Keratinocyte (primary cell): ENCODE measurements at places on chromosomes 11 and 22.

GRCh38 chr22:35587447-35587870 lies 29.7 kb downstream of the MB start:
- no peak for DNase-seq

- DNase-seq = no peak
These were observed 7.7 kb upstream of the DGAT2 start for GRCh38 chr11:75760710-75761493.

- no peak for DNase-seq
These were observed 15.6 kb upstream of the ARHGAP8 start for GRCh38 chr22:44736581-44737405.

DNA sequence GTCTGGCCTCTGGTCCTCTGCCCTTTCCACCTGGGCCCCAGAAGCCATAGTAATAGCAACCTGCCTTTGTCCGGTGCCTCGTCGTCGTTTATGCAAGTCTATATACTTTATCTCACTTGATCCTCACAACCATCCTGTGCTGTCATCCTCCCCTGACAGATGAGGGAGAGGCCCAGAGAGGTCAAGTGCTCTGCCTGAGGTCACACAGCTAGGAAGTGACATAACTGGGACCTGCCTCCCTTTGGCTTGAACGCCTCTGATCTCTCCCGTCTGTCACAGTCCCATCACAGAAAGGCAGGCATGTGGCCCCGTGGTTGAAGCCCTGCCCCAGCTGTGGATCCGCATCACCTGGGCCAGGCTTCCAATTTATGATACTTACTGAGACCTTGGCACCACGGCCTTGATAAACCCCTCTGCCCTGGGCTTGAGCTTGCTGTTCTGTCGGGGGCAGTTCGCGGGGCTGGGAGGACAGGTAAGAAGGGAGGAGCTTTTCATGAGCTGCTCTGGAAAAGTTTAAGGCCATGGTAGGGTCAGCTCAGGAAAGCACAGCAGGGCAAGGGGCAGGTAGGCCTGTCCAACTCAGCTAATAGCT lies 247.0 kb downstream of the ST3GAL4 start:
- DNase-seq = no peak

DNA sequence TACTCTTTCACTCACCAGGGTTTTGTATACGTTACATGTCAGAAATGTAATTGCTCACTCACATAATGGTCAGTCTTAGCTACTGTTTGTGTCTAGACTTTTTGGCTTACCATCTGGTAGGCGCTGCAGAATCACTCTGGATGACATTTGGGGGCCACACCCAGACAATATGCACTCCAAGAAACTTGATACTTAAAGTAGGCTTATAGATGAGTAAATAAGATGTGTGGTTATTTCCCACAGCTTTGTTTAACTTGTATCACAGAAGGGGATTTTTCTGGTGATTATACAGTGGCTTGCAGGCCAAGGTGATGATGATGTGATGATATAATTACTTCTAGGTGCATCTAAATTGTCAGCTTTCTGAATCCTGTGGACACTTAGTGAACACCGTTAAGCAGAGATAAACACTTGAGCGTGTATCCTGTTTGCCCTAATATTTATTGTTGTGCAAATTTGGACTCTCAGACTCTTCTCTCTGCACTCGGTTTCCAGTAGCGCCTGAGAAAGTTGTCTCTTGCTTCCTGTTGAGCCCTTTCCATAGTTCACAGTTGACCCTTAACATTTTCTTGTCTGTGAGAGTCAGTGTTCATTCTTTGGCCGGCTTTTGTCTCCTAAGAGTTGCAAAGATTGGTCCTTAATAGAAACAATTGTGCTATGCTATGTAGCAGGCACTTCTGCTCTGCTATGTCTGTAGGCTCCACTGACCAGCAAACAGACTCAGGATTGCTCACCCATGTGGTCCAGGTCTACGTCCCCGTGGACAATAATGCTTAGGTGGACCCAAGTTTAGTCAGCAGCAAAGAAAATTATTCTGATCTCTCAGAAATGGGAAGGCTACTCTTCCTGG lies 89.3 kb downstream of the PRR5L start:
- no peak for DNase-seq

DNA sequence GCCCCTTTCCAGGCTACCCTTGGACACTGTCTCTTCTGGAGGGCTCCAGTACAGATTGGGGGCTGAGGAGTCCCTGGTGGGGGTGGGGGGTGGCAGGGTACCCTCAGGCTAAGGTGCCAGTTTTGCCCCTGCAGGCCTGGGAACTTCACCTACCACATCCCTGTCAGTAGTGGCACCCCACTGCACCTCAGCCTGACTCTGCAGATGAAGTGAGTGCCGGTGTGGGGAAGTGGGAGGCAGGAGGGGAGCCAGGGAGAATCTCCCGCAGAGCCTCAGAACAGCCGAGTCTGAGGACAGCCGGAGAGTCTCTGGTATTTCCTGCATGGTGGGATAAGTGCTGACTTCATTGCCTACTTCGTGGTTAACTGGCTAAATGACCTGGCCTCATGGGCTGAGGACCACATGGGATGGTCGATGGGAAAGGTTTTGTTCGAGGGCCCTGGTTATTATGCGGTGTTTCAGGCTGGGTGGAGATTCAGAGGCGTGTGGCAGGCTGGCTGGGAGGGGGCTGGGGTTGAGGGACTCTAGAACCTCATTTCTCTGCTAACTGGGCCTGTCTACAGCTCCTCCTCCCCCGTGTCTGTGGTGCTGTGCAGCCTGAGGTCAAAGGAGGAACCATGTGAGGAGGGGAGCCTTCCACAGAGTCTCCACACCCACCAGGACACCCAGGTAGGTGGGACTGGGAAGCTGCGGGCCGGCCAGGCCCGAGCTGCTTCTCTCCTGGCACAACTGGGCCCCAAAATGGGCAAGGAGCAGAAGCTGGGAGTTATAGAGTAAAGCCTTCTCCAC lies 8.5 kb downstream of the TMEM258 start:
- no peak for DNase-seq

GRCh38 chr11:102924851-102925380 lies 30.6 kb downstream of the MMP13 start:
- no peak for DNase-seq

GRCh38 chr11:122633219-122633829 lies 22.2 kb upstream of the UBASH3B start:
- DNase-seq = no peak

DNA sequence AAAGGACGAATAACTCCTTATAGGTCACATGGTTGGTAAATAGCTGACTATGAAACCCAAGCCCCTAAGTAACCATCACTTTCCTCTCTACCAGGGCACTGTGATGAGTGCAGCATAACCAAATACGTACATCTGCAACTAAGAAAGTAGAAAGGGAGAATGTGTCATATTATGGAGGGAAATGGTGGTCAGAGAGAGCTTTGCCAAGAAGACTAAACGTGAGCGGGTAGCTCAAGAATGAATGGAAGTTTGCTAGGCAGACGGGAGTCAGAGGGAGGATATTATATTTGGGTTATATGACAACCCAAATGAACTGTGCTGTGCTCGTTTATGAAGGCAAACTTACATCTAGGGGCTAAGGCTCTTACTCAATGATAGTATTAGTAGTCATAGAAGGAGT lies 537.3 kb downstream of the OPCML start:
- DNase-seq = no peak

- no peak for DNase-seq
These were observed at the start of gene PARVA for GRCh38 chr11:12377106-12377823. Gene PARVA (plus strand): TSS chr11:12377571. CDS start chr11:12377648, 77 bp downstream.
